Stimulated activated CD4-positive, alpha-beta T cell treated with anti-CD3 and anti-CD28 coated beads, Interleukin-2, amount 100 ng/mL, for 48 hours (primary cell): ENCODE measurements at places on chromosomes 2 and 18.

DNA sequence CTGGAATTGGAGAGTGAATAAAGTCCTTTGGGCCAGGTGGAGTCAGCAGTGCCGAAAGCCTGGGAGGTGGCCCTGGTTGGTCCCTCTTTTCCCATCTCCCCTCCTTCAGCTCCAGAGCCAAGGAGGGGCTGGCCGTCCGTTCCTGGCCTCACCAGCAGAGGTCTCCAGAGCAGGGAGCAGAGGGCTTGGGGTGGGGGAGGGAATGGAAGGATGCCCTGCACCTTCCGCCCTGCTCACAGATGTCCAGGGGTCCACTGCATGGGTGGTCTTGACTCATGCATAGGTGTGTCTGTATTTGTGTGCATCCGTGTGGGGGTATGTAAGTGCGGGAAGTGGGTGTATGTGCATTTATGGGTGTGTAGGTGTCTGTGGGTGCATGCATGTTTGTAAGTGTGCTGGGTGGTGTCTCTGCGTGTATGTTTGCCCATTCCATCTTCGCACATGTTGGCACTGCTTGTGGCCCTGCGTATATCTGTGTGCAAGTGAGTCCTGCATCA is 201.8 kb downstream of the ZFP36L2 start:
- peak; percentile 41 for DNase-seq

GRCh38 chr2:239387811-239388210 is 13.0 kb downstream of the HDAC4 start:
- no peak for DNase-seq

- DNase-seq, result no peak
These were observed 494.4 kb downstream of the SOX11 start for GRCh38 chr2:6186332-6187151.

DNA sequence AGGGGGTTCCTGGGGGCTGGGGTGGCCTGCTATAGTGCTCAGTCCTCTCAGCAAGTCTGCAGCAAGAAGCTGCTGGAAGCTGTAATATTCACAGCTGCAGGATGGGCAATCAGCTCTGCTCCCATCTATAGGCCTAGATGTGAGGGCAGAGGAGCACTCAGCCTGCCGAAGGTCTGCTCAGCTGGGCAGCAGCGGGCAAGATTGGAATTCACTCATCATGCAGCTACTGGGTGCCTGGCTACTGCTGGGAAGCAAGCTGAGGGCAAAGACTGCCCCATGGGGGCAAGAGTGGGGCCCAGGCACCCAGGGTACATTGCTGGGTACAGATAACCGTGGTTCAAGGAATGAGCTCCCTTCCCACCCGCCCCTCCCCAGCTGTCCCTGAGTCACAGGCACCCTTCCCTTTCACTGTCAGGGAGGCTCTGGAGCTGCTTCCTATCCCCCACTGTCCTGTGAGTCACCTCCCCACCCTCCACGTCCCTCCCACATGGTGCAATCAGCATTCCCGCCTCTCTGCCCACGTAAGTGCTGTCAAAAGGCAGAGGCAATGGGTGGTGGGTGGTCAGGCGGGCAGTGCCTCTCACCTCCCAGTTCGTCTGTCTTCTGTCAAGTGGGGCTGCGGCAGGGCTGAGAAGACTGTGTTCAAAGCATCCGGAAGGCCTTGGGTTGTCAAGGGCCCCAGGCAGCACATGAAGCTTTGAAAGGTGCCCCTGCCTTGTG is 169.2 kb downstream of the TRIM43 start:
- no peak for DNase-seq

DNA sequence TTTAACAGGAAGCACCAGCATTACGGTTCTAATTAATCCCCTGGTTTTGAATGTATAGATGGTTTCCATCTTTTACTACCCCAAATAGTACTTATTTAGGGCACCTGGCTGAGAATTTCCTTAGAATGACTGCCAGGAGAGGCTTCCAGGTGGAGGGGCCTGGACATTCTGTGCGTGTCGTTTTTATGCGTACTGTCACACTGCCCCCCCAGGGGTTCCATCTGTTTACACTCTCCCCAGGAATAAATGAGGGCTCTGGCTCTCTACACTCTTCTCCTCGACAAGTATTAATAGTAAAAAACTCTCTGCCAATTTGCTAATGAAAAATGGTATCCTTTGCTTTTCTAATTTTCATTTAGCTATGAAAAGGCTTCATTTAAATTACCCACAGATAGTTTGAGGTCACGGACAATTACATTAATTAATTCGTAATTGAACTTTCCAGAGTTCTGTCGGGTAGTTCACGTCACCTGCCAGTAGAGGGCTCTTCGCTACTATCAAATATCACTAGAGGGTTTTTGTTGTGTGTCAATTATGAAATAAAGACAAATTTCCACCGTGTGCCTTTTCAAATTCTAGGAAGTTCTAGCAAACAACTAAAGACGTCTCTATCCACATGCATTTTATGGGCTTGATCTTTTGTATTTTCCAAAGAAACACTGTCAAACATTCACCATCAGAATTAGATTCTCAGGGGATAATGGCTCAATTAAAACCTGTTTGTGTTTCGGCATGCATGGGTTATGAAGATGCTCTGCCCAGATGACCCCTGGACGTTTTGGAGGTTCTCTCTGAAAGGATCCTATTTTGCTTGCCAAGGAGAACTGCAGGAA is 88.8 kb upstream of the ASB18 start:
- DNase-seq, result no peak

- peak; percentile 2 for DNase-seq
These were observed 1377.9 kb downstream of the RPIA start for GRCh38 chr2:90069290-90069894.

GRCh38 chr2:231911381-231911780 is 14.8 kb downstream of the NPPC start:
- no peak for DNase-seq

DNA sequence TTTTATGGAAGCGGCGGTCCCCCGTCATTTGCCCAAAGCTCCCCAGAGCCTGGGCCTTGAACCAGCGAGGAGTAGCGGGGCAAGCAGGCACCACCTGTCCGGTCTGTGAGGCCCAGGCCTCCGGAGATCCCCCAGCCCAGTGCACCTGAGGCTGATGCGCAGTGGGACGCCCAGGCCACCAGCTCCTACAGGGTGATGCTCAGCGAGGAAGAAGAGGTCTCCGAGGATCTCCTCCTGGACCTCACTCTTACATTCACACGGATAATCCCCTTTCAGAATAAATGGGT is 220.2 kb downstream of the NDUFA10 start:
- DNase-seq, result no peak

- DNase-seq, result no peak
These were observed 14.2 kb downstream of the EHBP1 start for GRCh38 chr2:62719757-62720156.

- no peak for DNase-seq
These were observed 3.2 kb downstream of the GALNT5 start for GRCh38 chr2:157260533-157261198.

DNA sequence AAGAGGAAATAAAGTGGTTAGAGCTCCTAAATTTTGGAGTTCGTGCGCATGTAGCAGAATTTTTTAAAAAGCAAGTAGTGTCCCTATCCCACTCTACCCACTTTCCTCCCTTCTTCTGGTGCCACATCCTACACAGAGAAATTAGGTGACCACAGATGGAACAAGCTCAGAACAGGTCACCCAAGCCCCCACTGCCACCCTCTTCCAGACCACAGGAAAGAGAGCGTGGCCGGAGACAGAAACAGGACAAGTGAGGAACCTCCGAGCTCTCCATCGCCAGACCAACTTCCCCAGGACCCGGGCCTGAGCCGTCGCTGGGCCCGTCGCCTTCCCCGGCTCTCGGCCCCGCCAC is 433 bp downstream of the NPC1 start:
- no peak for DNase-seq

DNA sequence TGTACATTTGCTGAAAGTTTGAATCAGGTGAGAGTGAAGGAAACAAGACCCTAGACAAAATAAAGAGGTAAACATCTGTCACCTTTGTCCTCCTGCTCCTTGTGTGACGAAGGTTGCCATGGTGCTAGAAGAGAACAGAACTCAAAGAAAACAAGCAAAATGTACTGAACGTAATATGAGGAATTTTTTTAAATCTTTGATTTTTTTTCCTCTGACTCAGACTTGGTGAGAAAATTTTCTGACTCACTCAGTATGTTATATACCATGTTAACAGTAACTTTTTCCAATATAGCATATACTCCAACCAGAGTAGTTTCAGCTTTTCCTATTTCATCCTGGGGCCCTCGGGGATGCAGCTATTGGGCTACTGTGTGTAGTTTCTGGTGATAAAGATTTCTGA is 2114.6 kb upstream of the PIK3C3 start:
- DNase-seq, result no peak

- DNase-seq, result no peak
These were observed 107.6 kb downstream of the SMAD7 start for GRCh38 chr18:48843162-48843561.

DNA sequence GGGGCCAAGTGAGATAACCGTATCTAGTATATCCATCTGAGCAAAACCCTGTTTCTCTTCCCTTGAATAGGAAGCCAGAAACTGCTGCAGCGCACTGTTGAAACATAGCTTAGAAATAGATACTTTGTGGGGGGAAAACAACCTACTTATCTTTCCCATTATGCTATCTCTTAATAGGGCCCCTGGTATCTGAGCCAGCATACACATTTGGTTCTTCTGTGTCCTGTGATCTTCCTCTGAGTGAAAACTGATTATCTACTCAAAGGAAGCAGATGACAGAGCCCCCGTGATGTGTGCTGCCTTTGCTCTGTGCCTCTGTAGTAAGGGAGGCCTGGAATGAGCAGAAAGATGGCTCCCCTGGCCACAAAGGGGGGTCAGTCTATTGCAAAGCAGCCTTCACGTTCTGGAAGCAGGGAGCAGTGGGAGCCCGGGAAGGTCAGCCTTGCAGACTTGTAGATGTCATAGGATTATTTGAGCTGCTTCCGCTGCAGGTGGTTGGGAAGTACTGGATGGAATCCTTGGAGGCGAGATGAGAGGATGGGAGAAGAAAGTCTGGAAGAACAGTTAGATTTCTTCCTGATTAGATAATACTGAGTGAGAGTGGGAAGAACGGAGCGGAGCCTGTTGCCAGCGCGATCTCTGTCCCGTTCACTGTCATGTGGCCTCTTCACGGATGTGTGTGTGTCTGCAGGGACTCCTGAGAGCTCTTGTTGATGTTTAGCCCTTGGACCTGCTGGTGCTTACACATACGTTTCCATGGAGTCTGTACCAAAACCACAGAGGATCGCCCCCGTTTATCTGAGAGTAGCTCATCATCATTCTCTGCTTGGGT is 150.1 kb downstream of the AGAP1 start:
- DNase-seq, result no peak

GRCh38 chr18:6606411-6607085 is 123.0 kb upstream of the ARHGAP28 start:
- DNase-seq, result no peak

- no peak for DNase-seq
These were observed 37.0 kb upstream of the EPC2 start for GRCh38 chr2:148607566-148607965.

GRCh38 chr2:122988395-122989221 is 1036.5 kb upstream of the CNTNAP5 start:
- no peak for DNase-seq

GRCh38 chr2:173656086-173656485 is 301.4 kb downstream of the CDCA7 start:
- DNase-seq, result no peak

DNA sequence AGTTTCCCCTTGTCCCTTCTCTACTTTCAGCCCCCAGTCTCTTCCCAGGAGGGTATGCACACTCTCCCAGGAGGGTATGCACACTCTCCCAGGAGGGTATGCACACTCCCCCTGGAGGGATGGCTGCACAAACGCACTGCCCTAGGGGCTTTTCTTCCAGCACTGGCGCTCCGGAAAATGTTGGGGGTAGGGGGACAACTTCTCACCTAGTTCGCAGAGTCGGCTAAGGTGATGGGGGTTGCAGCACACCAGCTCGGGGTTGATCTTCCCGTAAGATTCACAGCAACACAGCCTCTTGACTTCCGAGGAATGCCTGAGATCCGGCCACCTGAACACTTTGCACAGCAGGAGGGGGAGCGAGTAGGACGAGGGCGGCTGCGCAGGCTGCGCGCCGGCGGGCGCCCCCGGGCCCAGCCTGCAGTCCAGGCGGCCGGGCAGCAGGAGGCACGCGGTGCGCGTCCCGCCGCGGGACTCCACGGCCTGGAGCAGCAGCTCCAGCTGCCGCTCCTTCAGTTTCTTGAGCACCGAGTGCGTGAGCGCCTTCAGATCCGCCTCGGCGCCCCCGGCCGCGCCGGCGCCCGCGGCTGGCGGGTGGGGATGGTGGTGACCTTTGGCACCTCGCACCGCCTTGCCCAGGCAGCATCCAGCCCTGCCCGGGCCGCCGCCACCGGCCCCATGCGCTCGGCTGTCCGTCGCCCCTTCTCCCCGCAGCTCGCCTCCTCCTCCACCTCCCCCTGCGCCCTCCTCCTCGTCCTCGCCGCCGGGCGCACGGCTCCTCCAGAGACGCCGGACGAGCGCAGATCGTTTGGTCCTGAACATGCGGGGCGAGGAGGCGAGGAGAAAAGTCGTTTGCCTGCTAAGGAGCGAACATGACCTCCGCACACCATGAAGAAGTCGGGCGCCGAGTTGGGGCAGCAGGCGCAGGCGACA is 894 bp downstream of the SMAD7 start:
- no peak for DNase-seq

- no peak for DNase-seq
These were observed 87.3 kb downstream of the LRRTM4 start for GRCh38 chr2:77434880-77435279.

DNA sequence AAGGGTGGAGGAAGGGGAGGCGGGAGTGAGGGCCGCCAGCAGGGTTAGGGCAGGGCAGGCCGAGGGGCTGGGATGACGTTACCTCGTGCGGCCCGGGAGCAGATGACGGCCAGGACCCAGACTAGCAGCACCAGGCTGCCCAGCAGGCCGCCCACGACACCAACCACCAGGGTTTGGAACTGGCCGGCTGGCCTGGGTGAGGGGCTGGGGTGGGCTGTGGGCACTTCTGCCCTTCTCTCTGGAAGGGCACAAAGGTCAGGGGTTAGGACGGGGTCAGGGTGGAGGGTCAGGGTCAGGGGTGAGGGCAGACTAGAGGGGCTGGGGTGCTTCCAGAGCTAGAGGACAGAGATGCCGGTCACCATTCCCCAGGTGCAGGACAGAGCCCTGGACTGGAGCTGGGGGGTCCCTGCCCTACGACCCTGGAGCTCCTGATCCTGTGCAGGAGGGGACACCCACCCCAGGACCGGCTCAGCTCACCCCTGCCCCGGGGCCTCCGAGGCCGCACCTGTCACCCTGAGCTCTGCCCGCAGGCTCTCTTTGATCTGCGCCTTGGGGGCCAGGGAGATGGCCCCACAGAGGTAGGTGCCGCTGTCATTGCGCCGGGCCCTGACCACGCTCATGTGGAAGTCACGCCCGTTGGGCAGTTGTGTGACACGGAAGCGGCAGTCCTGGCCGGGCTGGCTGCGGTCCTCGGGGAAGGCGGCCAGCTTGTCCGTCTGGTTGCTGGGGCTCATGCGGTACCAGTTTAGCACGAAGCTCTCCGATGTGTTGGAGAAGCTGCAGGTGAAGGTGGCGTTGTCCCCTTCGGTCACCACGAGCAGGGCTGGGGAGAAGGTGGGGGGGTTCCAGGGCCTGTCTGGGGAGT is 6.3 kb downstream of the PDCD1 start:
- DNase-seq, result no peak

- no peak for DNase-seq
These were observed 6.1 kb upstream of the EMX1 start for GRCh38 chr2:72911256-72911655.

GRCh38 chr18:907885-908757 is 3.5 kb downstream of the ADCYAP1 start:
- no peak for DNase-seq
